Spleen (tissue), 13 donors: ENCODE measurements at places on chromosomes 7 and 10. TPM values are rescaled to one million over a fixed set of nuclear protein-coding genes. Genes with fewer than 3 reads are reported as not detected.

UNCX gene
- polyA plus RNA-seq, result not detected

AKR1C3 gene
- 5.7 TPM for polyA plus RNA-seq

GIMAP8 gene
- 14.7 TPM for polyA plus RNA-seq

JCAD gene
- 0.64 TPM for polyA plus RNA-seq

C10orf67 gene
- 0.03 TPM for polyA plus RNA-seq

CFAP58 gene
- 0.10 TPM for polyA plus RNA-seq

LRRD1 gene
- not detected for polyA plus RNA-seq

POLR2J2 gene
- 0.99 TPM for polyA plus RNA-seq

ZPBP gene
- not detected for polyA plus RNA-seq

TFR2 gene
- polyA plus RNA-seq, result 1.8 TPM

CALY gene
- 0.12 TPM for polyA plus RNA-seq

IRF5 gene
- polyA plus RNA-seq, result 26.2 TPM

DGKI gene
- polyA plus RNA-seq, result 0.05 TPM

STK32C gene
- polyA plus RNA-seq, result 13.2 TPM

CALHM1 gene
- 0.04 TPM for polyA plus RNA-seq

TMEM236 gene
- polyA plus RNA-seq, result 0.09 TPM

ACSM6 gene
- not detected for polyA plus RNA-seq

TAS2R3 gene
- polyA plus RNA-seq, result not detected

AGBL3 gene
- polyA plus RNA-seq, result 1.3 TPM

AHCYL2 gene
- 3.3 TPM for polyA plus RNA-seq

TES gene
- 34.9 TPM for polyA plus RNA-seq

EBLN1 gene
- not detected for polyA plus RNA-seq

CPA2 gene
- 0.21 TPM for polyA plus RNA-seq

RHEB gene
- polyA plus RNA-seq, result 75.1 TPM

GRM8 gene
- polyA plus RNA-seq, result not detected

DENND2A gene
- polyA plus RNA-seq, result 7.7 TPM

SLC18A3 gene
- not detected for polyA plus RNA-seq

GPR37 gene
- 0.13 TPM for polyA plus RNA-seq

TEX47 gene
- polyA plus RNA-seq, result not detected

BAMBI gene
- polyA plus RNA-seq, result 7.4 TPM

ALKBH4 gene
- polyA plus RNA-seq, result 9.0 TPM

TBX20 gene
- polyA plus RNA-seq, result not detected

CEP55 gene
- polyA plus RNA-seq, result 1.0 TPM

TMEM72 gene
- polyA plus RNA-seq, result not detected

ANAPC16 gene
- polyA plus RNA-seq, result 239 TPM

RAMP3 gene
- polyA plus RNA-seq, result 21.6 TPM

DKK1 gene
- polyA plus RNA-seq, result 7.7 TPM

NPY4R2 gene
- polyA plus RNA-seq, result not detected

OGA gene
- 65.7 TPM for polyA plus RNA-seq

NRCAM gene
- 5.4 TPM for polyA plus RNA-seq
